ENCODE measurements at places on chromosomes 6 and 20. TPM values are rescaled to one million over a fixed set of nuclear protein-coding genes. Genes with fewer than 3 reads are reported as not detected.

PROCR gene
- total RNA-seq, result 561 TPM

CDH22 gene
- total RNA-seq, result not detected

MAP3K7 gene
- 29.2 TPM for total RNA-seq

CST8 gene
- not detected for total RNA-seq

C6orf52 gene
- total RNA-seq, result 0.26 TPM

AKAP12 gene
- total RNA-seq, result 309 TPM

TFAP2D gene
- total RNA-seq, result not detected

MTG2 gene
- 17.6 TPM for total RNA-seq

C20orf141 gene
- not detected for total RNA-seq

GGT7 gene
- 2.3 TPM for total RNA-seq

PRICKLE4 gene
- total RNA-seq, result 0.67 TPM

KCNK17 gene
- not detected for total RNA-seq

ECT2L gene
- total RNA-seq, result not detected

GJA10 gene
- total RNA-seq, result not detected

GSS gene
- 59.8 TPM for total RNA-seq

DEFB121 gene
- not detected for total RNA-seq

DNA sequence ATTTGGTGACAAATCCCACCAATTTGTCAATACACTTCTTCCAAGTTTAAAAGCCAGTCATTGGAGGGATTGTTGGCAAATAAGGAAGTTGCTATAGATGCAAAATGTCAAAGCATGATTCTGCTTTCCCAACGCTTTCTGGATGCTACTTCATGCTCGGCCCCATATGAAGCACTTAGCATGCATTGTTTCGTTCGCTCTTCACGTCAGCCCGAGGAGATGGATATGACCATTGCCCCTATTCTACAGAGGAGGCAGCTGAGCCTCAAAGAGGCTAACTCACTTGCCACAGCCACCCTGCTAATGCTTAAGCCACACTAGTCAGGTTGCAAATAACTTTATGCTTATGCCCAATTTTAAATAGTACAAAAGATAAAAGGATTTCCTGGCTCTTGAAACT is 2.8 kb upstream of the NXT1 start:
- DNase-seq, result no peak

DNA sequence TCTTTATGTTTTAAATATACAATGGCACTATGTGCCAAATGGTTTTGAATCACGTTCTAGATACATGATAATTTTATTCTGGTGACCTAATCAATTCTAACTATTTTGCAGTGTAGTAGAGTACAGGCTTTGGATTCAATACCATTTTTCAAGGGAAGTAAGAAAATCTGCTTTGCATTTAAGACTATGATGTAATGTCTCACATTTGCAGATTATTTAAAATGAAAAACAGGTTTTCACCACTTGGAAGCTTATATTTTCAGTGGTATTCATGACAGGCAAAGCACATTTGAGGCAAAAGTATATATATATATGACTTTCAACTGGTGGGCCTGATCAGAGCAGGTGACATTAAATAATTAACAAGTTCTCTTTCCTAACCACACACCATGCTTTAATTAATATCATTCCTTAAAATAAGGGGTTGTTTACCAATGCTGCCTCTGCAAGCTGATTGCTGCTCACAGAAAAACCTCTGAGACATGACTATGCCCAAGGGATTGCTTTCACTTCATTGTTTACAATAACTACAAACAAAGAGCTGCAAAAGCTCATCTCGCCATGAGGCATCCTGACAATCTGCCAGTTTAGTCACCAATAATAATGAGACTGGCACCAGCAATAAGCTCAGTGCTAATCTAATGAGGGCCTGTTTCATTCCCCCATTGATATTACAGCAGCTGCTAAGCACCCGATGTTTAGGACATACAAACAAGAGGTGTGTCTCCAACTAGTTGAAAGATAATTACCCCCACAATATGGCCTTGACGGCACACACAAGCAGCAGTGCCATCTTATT is 1176.0 kb upstream of the GJE1 start:
- DNase-seq, result no peak

DNA sequence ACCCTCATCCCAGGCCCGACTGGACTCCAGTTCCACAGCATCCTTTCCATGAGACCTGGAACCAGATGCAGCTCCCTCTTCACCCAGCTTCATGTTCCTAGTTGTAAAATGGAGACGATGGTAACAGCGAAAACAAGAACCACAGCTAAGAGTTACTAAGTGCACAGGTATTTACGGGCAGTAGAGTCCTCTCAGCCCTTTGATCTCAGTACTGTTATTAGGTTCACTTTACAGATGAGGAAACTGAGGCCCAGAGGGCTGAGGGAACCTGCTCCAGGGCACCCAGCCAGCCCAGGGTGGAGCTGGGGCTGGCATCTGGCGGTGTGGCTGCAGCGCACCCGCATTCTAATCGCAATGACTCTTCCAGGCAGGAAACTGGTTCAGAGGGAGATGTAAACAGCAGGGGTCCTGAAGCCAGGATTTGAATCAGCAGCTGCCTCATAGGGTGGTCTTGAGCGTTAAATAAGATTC is 858 bp downstream of the BCAS1 start:
- no peak for DNase-seq

DNA sequence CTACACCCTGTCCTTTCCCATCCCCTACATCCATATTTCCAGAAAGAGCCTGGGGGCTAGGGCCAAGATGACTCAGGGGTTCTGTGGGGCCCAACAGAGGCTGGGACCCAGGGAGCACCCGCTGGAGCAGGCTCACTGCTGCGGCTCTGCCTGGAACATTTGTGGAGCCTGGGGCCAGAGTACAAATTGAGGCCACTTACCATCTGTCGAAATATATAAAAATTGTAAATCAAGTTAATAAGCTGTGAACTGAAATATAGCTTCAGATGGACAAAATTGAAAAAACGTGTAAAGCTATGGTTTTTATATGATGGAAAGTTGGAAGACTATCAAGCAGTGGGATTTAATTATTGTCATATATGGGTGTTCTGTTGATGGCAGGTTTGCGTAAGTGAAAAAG is 82.9 kb upstream of the ATXN1 start:
- no peak for DNase-seq

DNA sequence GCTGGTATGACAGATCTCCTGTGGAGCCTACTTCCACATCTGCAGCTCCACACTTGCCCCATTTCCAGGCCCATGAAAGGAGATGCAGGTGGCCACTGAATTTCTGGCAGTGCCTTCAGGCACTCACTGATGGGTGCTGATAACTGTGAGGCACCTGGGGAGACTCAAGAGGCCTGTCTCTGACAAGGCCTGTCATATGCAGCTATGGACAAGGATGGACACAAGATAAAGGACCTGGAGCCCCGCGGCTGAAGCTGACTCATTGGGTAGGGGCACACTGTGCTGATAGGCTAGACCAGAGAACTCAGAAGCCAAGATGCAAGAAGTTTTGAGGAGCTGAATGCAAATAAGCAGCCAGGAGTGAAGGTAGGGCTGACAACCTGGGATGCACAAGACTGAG is 81.0 kb upstream of the LRFN2 start:
- no peak for DNase-seq

DNA sequence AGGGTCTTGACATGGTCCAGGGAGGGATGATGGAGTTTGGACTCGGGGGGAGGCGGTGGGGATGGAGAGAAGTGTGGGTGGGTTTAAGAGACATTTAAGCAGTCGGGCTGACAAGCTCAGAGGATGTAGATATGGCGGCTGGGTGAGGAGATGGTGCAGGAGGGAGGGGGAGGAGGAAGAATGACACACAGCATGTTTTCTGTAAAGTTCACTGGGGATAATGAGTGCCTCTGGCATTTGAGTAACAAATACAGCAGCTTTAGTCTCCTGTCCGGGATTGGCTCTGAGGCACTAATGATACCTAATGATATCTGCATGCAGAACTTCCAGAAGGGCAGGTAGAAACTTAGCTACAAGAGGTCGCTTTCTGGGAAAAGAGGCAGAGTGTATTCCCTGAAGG is 107.8 kb downstream of the DHX35 start:
- no peak for DNase-seq

GRCh38 chr6:168683621-168684020 is 242.6 kb downstream of the SMOC2 start:
- DNase-seq, result no peak

- no peak for DNase-seq
Measured at GRCh38 chr6:7721649-7722048, 4.2 kb upstream of the BMP6 start.

- DNase-seq, result no peak
Measured at GRCh38 chr6:140462453-140463311, 1088.2 kb upstream of the CITED2 start.

GRCh38 chr6:135254471-135254870 is 73.4 kb downstream of the MYB start:
- no peak for DNase-seq

DNA sequence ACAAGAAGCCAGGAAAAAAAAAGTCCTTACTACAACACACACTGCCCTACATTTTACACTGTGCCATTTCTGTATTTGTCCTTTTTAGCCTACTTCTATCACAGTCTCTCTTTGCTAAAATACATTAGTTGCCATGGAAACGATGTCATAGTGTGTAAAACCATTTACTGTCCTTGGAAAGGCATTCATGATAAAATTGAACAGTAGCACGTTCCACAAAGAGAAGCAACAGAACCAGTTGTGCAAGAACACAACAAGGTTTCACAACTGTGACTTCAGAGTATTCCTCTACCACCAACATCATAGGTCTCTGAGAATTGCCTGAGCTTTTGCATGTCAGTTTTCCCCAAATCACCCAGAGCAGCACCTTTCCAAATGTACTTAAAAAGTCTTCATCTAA is 20.5 kb downstream of the FYN start:
- DNase-seq, result no peak

DNA sequence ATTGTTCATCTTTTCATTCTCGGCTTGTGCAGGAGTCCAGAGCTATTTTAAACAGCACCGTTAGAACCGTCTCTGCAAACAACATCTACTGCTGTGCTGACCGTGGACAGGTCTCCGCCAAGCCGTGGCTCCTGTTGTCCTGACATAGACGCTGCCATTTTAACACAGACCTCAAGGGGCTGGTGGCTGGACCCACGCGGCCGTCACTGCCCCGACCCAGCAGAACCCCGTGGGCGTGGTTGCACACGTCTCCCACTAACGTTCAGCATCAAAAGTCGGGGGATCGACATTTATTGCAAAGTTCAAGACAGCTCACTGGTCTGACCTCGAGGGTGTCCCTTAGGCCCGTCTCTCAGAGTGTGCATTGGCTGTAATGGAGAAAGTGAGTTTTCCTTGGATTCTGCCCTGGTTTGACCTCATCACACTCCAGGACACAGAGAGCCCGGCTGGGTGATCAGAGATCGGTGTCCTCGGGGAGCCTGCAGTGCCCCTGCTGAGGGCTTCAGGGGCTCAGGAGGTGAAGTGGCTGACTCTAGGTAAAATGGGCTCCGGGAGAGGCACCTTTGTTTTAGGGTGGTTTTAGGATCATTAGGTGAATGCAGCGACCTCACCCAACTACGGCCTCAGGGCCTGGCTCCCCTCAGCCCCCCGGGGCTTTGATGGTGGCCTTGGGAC is 363.2 kb downstream of the THBS2 start:
- no peak for DNase-seq

- DNase-seq, result peak; percentile 67
Measured at GRCh38 chr20:49700411-49701185, 13.1 kb downstream of the B4GALT5 start.

GRCh38 chr6:37038292-37039198 is 33.1 kb downstream of the FGD2 start:
- no peak for DNase-seq

- no peak for DNase-seq
Measured at GRCh38 chr6:145863988-145864616, 49.5 kb upstream of the FBXO30 start.

DNA sequence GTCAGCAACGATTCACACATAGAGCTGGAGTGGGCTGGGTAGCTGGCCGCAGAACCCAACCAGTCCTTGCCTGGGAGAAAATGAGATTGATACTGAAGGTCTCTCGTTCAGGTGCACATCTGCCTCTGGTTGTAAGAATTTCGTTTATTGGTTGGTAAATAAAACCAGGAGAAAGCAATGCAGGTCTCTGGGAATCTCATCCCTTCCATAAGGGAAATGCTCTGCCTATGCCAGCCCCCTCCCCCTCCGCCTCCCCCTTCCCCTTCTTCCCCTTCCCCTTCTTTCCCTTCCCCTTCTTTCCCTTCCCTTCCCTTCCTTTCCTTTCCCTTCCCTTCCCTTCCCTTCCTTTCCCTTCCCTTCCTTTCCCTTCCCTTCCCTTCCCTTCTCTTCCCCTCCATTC is 107.3 kb downstream of the DTD1 start:
- DNase-seq, result no peak

DNA sequence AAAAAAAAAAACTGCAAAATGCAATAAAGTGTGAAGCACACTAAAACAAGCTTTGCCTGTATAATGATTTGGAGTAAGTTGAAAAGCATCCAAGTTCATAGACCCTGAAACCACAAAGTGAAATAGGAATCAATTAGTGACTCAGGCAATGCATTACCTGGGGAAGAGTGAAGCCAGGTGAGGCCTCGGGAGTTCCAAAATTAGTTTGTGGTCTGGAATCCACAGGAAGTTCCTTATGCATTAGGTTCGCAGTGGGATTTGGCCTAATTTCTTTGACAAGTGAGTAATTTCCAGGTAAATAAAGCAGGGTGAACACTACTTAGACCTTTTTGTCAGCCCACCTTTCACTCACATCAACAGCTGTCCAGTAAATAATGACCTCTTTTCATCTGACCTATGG is 490.8 kb downstream of the CBLN4 start:
- no peak for DNase-seq

GRCh38 chr6:134888316-134888715 is 61.6 kb downstream of the ALDH8A1 start:
- DNase-seq, result no peak

GRCh38 chr6:73262671-73263569 is at the start of gene KHDC1:
Gene KHDC1 (minus strand): TSS chr6:73263196. CDS start chr6:73242517, 20,679 bp downstream.
- DNase-seq, result no peak

- DNase-seq, result no peak
Measured at GRCh38 chr20:53270792-53271375, 298.7 kb downstream of the TSHZ2 start.

DNA sequence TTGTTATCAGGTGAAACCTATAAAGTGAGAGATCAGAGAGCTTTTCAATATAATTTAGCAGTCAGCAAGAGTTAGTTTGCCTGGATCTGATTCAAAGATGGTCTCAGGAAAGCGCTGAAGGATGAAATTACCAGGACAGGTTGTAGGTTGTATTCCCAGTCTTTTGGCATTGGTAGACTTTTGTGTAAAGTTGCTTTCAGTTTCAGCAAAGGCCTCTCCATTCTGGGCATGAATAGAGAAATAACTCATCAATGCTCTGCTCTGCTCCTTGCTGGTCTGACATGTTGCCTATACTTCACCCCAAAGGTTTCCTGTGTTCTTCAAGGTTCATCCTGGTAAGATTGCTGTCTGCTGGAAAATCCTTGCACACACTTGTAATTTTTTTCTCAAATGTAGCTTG is 714.8 kb downstream of the EPM2A start:
- DNase-seq, result no peak

DNA sequence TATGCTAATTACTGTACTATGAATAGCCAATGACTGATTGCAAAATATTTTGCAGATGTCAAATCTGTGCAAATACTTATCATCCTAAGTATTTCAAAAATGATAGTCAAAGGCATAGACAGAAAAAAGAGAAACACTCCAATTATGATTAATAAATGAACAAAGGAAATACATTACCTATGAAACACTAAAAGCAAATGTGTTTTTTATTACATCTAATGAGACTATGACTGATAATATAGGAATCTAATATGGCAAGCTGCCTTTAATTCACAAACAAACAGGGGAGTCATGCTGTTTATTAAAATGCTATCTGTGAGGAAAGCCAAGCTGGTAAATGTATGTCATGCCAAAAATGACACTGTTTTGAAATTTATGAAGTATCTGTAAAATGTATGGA is 713.2 kb upstream of the NRSN1 start:
- no peak for DNase-seq
